Neuronal stem cell (in vitro differentiated cells): ENCODE measurements at places on chromosomes 12 and 14.

DNA sequence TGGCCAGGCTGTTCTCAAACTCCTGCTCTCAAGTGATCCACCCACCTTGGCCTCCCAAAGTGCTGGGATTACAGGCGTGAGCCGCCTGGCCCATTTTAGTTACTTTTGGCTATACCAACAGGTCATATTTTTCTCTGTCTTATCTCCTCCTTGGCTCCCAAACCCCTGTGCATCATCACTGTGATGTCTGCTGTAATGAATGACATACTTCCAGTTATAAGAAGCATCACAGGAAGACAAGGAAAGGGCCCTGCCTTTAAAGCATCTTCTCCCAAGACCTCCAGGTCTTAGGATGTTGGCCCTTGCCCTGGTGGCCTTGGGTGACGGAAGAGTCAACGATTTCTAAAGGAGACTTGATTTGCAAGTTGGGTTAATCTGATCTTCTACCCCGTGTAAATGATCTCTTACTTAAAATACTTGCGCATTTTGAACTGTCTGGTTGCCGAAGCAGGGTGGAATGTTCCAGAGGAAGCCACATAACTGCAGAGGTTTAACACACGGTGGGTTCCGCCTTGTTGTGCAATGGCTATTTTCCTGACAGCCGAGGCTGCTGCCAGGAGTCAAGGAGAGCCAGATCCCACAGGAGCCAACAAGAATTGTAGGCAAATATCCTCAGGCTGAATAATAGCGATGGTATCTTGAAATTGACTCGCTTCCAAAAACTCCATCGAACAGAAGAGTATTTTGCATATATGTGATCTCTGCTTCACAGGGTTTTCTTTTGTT is 55.7 kb upstream of the PLXNC1 start:
- no peak overlapping the region for H3K4me3 ChIP-seq
- H3K36me3 ChIP-seq, result no peaks in the 10 kb centered on the region
- no peaks in the 10 kb centered on the region for H3K27me3 ChIP-seq

DNA sequence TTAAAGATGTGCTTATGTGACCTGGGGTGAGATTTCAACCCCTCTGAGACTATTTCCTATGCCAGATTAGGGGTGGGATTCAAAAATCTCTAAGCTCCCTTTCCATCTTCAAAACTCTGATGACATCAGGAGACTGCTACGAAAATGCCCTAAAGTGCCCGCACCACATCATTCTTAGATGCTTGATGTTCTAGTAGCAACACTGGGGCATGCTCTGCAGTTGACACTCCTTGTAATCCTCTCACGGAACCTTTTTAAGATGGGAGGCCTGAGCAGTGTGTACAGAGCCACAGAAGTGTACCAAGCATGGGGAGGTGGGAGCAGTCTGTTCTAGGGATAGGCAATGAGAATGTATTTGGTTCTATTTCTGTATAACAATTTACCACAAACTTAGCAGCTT is 12.2 kb downstream of the FOS start:
- DNase-seq, result no peak
- H3K4me1 ChIP-seq, result peaks cover 14% of the 10 kb centered on the region
- no peak overlapping the region for H3K4me3 ChIP-seq
- no peaks in the 10 kb centered on the region for H3K36me3 ChIP-seq
- H3K27me3 ChIP-seq, result no peaks in the 10 kb centered on the region

GRCh38 chr12:70666364-70666763 is 29.1 kb upstream of the PTPRB start:
- no peak overlapping the region for H3K27ac ChIP-seq
- DNase-seq, result no peak
- H3K4me1 ChIP-seq, result no peaks in the 10 kb centered on the region
- no peaks in the 10 kb centered on the region for H3K27me3 ChIP-seq

DNA sequence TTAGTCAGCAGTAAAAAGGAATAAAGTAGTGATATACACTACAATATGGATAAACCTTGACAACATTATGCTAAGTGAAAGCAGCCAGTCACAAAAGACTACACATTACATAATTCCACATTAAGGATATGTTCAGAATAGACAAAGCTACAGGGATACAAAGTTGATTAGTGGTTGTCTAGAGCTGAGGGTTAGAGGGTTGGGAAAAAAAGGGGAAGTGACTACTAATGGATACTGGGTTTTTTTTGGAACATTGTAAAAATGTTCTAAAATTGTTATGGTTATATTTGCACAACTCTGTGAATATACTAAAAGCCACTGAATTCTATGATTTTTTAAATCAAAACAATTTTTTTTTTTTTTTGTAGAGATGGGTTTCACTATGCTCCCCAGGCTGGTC is 4.8 kb upstream of the NGDN start:
- H3K4me3 ChIP-seq, result no peak overlapping the region
- H3K27ac ChIP-seq, result no peak overlapping the region
- H3K4me1 ChIP-seq, result peaks cover 3% of the 10 kb centered on the region
- no peaks in the 10 kb centered on the region for H3K27me3 ChIP-seq
- DNase-seq, result no peak

GRCh38 chr12:57536597-57536942 is 10.4 kb downstream of the DCTN2 start:
- peaks cover 4% of the 10 kb centered on the region for H3K4me1 ChIP-seq
- no peak overlapping the region for H3K27ac ChIP-seq
- H3K27me3 ChIP-seq, result no peaks in the 10 kb centered on the region
- H3K36me3 ChIP-seq, result peaks cover 39% of the 10 kb centered on the region
- no peak for DNase-seq

DNA sequence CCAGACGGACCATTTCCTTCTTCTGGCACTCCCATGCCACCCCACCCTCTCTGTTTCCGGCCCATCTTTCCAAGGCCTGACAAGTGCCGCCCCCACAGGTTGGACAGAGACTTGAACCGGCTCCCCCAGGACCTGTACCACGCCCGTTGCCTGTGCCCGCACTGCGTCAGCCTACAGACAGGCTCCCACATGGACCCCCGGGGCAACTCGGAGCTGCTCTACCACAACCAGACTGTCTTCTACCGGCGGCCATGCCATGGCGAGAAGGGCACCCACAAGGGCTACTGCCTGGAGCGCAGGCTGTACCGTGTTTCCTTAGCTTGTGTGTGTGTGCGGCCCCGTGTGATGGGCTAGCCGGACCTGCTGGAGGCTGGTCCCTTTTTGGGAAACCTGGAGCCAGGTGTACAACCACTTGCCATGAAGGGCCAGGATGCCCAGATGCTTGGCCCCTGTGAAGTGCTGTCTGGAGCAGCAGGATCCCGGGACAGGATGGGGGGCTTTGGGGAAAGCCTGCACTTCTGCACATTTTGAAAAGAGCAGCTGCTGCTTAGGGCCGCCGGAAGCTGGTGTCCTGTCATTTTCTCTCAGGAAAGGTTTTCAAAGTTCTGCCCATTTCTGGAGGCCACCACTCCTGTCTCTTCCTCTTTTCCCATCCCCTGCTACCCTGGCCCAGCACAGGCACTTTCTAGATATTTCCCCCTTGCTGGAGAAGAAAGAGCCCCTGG is 1.2 kb upstream of the CMTM5 start:
- no peak for DNase-seq
- H3K27ac ChIP-seq, result no peak overlapping the region
- no peaks in the 10 kb centered on the region for H3K27me3 ChIP-seq
- H3K4me3 ChIP-seq, result no peak overlapping the region
- H3K4me1 ChIP-seq, result peaks cover 11% of the 10 kb centered on the region
- H3K36me3 ChIP-seq, result no peaks in the 10 kb centered on the region

DNA sequence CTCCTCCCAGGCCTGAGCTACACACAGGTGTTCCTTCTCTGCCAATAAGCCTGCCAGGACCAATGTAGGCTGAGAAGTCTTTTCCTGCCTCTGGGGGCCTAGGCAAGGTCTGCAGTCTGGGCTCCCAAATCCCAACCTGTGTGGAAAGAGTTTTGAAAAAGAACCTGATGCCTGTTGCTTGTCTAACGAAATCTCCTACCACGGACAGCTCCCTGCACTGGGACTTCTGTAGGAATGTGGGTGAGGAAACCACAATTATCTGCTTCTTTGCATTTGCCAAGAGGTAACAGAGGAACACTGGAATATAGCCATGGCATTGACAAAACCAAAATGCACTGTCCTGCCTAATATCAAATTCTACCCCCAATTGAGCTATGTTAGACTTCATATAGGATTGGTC is 877.0 kb upstream of the TMEM132C start:
- peak; percentile 42 for DNase-seq
- H3K36me3 ChIP-seq, result no peaks in the 10 kb centered on the region
- H3K4me3 ChIP-seq, result no peak overlapping the region
- no peak overlapping the region for H3K27ac ChIP-seq
- H3K4me1 ChIP-seq, result no peaks in the 10 kb centered on the region

DNA sequence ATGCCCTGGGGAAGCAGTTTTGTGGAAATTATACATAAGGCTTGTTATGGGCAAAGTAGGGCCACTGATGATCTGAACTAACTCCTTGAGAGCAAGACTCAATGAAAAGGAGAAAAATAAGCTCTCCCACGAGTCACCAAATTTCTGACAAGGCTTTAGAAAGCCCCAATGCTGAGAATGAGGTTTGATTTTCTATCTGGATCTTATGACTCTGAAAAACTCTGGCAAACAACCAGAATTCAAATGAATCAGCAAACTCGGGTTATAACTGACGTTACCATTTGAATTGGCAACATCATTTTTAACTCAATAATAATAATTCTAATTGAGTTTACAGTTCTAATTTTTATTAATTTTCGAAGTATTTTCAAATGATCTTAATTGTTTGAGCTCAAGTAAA is 79.1 kb downstream of the KCNK10 start:
- H3K4me3 ChIP-seq, result no peak overlapping the region
- DNase-seq, result no peak
- H3K4me1 ChIP-seq, result peaks cover 7% of the 10 kb centered on the region
- H3K36me3 ChIP-seq, result peaks cover 8% of the 10 kb centered on the region
- H3K27me3 ChIP-seq, result no peaks in the 10 kb centered on the region

DNA sequence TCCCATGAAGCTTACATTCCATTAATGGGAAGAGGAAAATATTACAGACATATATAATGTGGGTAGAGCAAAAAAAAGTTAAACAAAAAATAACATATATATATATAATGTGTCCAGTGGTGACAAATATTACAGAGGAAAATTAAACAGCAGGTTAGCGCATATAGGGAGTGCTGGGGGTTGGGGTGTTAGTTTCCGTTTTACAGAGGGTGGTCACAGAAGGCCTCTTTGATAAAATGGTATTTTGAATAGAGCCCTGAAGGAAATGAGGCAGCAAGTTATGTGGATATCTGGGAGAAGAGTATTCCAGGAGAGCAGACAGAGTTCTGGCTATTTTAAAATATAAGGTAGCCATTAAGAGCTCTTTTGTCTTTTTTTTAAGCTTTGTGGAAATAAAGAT is 73.2 kb downstream of the DCAF5 start:
- no peak overlapping the region for H3K4me3 ChIP-seq
- H3K27me3 ChIP-seq, result no peaks in the 10 kb centered on the region
- DNase-seq, result no peak
- peaks cover 2% of the 10 kb centered on the region for H3K4me1 ChIP-seq
- peaks cover 57% of the 10 kb centered on the region for H3K36me3 ChIP-seq

DNA sequence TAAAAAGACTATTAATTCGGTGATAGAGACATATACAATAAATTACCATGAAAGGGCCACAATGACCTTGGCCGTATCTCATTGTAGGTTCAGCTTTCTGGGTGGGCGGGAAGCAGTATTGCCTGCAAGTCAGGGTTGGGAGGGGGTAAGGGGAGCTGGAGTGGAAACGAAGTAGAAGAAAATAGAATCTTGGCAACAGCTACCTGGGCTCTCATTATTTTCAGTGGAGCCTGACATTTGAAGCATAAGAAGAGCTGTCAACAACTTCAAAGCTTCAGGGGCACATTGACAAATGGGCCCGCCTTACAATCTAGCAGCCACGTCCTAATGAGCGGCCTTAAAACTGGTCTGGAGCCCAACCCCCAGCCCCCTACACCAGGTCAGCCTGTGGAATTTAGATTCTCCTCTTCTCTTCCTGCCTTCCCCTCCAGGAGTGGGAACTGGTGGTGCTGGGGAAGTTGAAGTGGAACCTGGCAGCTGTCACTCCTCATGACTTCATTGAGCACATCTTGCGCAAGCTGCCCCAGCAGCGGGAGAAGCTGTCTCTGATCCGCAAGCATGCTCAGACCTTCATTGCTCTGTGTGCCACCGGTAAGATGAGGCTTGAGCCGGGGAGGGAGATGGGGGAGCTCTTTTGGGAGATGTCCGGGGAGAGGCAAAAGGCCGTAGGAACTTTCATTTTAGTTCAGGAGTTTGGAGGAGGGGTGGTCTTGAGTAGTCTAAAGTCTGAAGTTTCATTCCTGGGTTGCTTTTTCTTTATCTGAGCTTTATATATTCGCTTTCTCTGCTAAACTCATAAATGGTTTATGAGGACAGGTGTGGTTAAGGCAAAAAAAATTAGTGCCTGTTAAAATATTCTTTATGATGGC is 5.0 kb downstream of the CCND2 start:
- no peak overlapping the region for H3K27ac ChIP-seq
- peaks cover 53% of the 10 kb centered on the region for H3K36me3 ChIP-seq
- no peak overlapping the region for H3K4me3 ChIP-seq
- no peaks in the 10 kb centered on the region for H3K27me3 ChIP-seq

DNA sequence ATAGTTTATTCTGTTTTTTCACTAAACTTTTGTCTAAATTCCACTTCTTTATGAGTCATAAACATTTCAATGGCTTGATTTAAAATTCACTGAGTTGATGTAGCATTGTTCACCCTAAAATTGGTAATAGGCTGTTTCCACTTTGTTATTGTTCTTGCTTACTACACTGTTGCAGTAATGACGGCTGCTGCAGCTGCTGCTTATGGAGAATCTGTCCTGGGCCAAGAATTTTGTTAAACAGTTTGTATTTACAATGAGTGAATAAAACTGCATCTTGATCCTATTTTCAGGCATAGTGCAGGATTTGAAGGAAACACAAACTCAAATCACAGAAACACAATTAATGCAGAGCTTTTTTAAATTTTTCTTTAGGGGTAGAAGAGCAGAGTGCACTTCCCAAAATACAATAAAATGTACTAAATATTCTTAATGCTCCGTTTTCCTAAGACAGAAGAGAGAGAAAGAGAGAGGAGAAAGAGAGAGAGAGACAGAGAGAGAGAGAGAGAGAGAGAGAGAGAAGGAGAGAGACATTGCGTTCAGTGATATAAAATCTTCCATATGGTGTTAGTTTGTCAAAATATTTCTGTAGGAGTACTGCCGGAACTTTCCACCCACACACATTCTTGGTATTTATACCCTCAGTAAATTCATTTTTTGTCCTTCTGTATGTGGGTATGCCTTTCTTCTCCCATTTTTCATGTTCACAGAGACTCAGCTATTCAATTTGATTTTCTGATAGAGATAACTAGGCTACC is 266.4 kb downstream of the LRFN5 start:
- no peaks in the 10 kb centered on the region for H3K36me3 ChIP-seq
- peaks cover 8% of the 10 kb centered on the region for H3K4me1 ChIP-seq
- H3K27me3 ChIP-seq, result no peaks in the 10 kb centered on the region
- no peak overlapping the region for H3K4me3 ChIP-seq
- DNase-seq, result no peak
- H3K27ac ChIP-seq, result no peak overlapping the region
